ENCODE measurements at places on chromosomes 1 and 21.
A peak's percentile ranks its signal among the peaks of the same experiment; 100 is the strongest.

- DNase-seq, result no peak
These were observed 293.8 kb downstream of the SPATA17 start for GRCh38 chr1:217924924-217925323.

DNA sequence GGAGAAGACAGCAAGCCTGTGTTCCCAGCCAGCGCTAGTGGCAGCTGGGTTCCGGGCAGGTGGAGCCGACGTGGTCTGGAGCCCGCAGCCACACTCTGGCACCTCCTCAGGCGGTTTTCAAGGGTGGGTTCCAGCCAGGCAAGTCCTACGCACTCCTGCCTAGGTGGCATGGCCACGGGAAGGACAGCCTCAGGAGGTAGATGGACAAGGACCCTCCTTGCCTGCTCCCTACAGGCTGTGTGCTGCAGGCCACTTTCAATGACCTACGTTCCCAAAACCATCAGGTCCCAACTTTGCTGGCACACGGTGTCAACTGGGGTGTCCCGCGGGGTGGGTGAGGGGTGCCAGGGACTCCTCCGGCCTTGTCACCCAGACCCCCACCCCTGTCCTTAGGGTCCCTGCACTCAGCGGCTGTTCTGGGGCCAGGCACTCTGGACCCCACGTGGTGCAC, 6.7 kb upstream of the PTGER3 start:
- DNase-seq, result no peak

GRCh38 chr1:118918940-118919259, 69.2 kb downstream of the TBX15 start:
- no peak for DNase-seq

- DNase-seq, result peak; percentile 76
These were observed 33.2 kb downstream of the RCSD1 start for GRCh38 chr1:167663002-167663772.

- DNase-seq, result no peak
These were observed 104.2 kb upstream of the TARDBP start for GRCh38 chr1:10908266-10908665.

GRCh38 chr1:100400404-100400803, 48.1 kb downstream of the CDC14A start:
- DNase-seq, result no peak

DNA sequence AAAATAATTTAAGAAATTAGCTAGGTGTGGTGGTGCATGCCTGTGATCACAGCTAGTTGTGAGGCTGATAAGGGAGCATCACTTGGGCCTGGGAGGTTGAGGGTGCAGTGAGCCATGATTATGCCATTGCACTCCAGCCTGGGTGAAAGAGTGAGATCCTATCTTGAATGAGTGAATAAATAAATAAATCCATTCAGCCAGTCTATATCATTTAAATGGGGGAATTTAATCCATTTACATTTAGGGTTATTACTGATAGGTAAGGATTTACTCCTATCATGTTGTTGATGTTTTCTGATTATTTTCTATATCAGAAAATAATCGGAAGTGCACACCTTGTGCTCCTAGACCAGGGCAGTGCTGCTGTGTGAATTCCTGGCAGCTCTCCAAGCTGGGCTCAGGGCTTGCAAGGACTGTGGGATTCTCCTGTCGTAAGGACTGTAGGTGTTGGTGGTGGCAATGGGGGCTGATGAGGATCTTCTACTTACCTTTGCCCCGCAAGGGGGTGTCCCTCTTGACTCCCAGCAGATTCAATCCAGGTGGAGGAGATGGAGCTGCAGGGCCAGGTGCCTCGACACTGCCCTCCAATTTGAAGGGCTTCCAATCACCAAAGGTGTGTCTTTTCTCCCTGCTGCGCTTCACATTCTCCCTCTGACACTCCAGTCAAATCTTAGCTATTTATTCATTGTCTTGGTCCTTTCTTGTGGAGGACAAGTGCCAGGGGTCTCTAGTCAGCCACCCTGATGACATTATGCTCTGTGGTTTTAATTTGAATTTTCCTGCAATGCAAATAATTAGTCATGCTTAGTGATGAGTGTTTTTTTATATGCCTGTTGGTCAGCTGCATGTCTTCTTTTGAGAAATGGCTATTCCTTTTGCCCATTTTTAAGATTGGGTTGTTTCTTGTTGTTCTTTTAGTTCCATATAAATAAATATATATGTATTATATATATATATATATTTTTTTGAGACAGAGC, 14.1 kb upstream of the TRAPPC10 start:
- no peak for DNase-seq

- no peak for DNase-seq
These were observed 25.1 kb downstream of the GRHL3 start for GRCh38 chr1:24344090-24344742.

DNA sequence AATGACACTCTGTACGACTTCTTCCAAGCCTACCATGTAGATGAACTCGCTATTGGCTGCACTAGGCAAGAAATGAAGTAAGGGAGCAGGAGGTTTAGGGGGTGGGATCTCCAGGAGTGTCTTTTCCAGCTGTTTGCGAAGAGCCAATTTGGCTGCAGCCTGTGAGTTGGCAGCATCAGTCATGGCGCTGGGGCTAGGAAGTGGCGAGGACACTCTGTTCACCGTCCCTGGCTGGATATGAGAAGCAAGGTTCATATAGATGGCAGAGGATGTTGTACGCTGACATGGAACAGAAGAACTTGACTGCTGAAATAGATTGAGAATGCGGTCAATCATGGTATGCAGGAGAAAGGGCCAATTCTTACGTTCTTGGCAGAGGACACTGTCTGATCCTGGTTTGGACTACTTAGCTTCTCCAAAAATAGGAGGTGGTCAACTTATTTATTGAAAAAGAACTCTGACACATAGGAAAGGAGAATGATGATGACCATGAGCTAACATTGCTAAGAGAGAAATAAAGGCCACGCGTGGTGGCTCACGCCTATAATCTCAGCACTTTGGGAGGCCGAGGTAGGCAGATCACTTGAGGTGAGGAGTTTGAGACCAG, 41.2 kb downstream of the SLC27A3 start:
- no peak for DNase-seq

- DNase-seq, result no peak
These were observed 17.1 kb downstream of the ZNF281 start for GRCh38 chr1:200392625-200393185.

- DNase-seq, result no peak
These were observed 108.3 kb downstream of the FMN2 start for GRCh38 chr1:240199758-240200645.

DNA sequence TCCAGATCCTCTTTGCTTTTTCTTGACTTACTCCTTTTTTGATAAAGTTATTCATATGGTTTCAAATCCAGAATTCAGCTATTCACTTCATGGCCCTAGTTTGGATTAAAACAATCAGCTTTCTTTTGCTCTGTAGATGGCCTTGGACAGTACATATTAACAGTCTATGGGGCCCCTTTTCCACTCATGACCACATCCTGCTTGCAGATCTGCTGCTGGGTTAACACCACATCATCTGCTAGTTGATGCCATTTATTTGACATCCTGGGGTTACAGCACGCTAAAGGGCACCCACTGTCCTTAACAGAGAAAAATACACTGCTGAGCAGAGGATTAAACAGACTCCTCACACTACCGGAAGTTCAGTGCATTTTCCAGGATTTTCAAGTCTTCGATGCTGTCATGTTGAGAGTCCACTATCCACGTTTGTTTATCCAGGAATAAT, 941 bp upstream of the IFI16 start:
- DNase-seq, result no peak

GRCh38 chr1:3852091-3852490, 4.9 kb downstream of the CEP104 start:
- DNase-seq, result no peak

DNA sequence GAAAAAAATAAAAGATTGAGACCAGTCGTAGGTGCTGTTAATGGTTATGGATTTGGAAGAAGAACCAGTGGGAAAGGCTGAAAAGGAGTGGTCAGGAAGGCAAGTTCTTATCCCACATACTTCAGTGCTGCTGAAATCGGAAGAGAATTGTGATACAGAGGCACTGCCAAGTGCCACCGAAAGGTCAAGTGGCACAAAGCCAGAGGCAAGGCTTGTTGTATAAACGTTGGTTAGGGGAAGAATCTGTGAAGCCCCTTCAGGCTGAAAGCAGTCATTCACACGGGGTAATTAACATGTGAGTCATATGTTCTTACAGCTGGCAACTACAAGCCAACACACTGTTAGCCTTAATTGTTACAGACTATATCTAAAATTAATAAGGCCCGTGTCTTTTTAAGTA, 48.8 kb downstream of the ZBTB40 start:
- DNase-seq, result peak; percentile 10

DNA sequence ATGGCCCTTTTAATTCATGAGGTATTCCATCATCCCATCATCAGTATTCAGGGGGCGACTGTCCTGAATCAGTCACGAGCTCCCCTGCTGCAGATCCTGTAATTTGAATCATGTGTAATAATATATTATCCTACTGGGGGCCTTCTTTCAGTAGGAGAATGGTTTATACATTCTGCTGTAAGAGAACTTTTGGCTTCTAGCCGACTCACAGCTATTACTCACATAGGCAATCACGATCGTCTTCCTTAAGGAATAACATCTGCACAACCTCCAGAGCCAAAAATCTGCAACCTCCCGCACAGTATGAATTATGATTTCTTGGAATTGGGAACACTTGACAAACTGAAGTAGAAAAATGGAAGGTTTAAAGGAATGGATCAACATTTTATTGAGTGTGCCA, 343.0 kb downstream of the USP25 start:
- DNase-seq, result peak; percentile 54

GRCh38 chr1:2927393-2928360, 93.6 kb upstream of the ACTRT2 start:
- DNase-seq, result no peak

DNA sequence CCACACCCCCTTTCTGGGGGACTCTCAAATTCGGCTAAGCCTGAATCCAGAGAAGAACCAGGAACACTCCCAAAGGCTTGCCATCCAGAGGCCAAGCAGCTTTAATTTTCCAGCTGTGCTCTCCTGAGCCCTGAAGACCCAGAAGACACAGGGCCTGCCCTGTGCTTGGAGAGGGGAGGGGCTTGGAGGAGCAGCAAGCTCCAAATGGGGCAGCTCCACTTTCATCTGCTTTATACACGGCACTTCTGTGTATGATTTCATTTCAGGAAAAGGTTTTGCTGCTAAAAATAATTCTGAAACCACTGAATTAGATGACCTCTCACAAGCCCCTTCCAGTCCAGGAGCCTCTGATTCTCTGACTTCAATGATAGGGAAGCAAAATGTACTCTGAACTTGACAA, 39.2 kb upstream of the CTTNBP2NL start:
- no peak for DNase-seq

GRCh38 chr1:90134175-90134955, 139.5 kb downstream of the ZNF326 start:
- no peak for DNase-seq

Measured in AG08395 (cell line).